ENCODE measurements at places on chromosomes 16 and 17.

DNA sequence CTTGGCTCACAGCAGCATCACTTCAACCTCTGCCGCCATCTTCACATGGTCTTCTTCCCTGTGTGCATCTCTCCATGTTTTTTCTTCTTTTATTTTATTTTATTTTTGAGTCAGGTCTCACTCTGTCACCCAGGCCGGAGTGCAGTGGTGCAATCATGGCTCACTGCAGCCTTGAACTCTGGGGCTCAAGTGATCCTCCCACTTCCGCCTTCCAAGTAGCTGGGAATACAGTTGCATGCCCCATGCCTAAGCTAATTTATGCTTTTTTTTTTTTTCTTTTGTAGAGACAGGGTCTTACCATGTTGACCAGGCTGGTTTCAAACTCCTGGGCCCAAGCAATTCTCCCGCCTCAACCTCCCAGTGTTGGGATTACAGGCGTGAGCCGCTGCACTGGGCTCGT lies 1.9 kb downstream of the NUDT7 start:
- DNase-seq: no peak

DNA sequence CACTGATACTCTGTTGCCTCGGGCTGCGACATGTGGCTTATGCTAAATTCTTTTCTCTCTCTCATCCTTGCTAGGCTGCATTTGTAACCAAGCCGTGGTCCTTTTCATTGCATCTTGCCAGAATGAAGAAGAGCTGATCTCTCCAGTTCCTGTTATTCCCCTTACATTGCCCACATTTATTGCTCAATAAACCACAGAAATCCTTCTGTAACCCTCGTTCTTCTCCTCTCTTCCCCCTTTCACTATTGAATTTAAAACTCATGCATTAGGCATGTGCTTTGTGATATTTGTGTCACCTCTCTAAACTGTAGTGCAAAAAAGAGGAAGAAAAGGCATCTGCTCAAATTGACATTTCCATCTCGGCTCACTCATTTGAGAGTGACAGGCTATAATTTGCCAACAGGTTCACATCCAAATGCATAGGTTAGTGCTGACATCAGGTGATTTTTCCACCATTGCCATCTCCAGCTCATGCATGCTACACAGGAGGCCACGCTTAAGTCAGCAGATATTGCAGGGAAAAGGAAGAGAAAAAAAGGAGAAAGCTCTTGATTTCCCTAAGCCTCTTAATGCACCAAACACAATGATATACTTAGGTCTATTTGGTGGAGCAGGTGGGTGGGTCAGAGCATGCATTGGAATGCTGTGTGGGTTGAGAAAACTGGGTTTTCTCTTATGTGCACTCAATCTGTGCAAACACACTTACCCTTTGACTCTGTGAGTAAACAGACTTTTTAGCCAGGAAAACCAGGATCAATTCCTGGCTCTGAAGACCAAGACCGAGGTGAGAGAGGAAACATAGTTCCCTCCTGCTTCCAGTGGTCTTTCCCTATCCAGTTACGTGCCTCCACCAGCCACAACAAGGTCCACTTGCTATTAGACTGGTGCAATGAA lies 642.7 kb downstream of the HS3ST4 start:
- no peak for DNase-seq

- DNase-seq: no peak
Measured at GRCh38 chr17:27105636-27106035, 188.3 kb upstream of the WSB1 start.

DNA sequence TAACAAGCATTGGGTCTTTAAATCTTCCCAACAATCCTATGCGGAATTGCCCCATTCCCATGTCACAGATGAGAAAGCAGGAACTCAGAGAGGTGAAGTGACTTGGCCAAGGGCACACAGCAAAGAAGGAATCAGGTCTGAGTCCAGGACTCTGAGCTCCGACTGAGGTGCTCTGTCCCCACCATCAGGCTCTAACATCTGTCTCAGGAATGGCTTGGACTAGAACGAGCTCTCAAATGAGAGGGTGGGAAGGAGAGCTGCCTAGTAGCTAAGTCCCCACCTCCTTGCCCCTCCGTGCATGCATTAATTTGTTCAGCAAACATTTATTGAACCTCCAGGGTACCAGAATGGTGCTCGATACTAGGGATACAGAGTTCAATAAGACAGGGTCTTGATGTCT lies 26.7 kb downstream of the ABCC3 start:
- DNase-seq: no peak

- DNase-seq: no peak
Measured at GRCh38 chr17:42603318-42603717, 5.9 kb downstream of the RETREG3 start.

- DNase-seq: no peak
Measured at GRCh38 chr17:46027976-46028325, 28.9 kb downstream of the STH start.

DNA sequence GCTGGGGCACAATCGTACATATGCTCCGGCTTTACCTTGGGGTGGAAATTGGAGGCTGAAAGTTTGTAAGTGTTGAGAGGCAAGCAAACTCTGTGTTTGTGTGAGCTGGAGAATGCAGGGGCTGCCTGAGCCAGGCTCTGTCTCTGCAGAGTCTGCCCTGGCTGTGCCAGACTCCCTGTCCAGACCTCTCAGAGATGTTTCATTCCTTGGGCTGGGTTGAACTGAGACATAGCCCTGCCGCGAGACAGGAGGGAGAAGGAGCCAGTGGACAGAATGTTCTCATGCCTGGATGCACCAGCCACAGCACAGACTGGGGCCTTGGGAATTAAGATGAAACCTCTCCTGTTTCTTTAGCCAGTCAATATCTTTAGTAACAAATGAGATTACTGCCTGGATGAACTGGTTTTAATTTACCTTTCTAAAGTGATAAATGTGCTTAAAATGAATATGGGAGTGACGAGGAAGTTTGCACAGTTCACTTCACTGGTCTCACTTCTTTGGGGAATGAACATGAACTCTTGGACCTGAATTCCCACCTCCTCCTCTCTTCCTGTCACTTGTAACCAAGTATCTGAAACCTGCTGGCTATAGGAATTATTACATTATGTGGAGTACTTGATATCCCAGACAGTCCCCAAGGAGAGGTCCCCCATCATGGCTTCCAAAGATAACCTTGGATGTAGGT lies 40.1 kb downstream of the YPEL2 start:
- DNase-seq: no peak

DNA sequence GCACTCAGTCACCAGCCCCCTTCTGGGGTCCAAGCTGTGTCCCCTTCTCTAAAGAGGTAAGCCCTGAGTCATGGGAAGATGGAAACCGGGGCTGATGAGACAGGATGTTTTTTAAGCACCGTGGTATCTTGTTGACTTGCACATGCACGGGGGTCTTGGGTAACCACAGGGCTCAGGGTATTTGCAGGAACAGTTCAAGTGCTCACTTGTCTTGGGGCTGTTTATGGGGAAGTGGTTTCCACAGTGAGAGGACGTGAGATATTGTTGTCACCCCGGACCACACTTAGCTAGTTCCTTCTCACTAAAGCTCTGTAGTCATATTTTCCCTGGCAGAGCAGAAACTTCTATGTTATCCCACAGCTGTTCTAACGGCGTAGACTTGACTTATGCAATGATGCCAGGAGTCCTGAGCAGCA lies 7.7 kb downstream of the CCL3L1 start:
- no peak for DNase-seq

DNA sequence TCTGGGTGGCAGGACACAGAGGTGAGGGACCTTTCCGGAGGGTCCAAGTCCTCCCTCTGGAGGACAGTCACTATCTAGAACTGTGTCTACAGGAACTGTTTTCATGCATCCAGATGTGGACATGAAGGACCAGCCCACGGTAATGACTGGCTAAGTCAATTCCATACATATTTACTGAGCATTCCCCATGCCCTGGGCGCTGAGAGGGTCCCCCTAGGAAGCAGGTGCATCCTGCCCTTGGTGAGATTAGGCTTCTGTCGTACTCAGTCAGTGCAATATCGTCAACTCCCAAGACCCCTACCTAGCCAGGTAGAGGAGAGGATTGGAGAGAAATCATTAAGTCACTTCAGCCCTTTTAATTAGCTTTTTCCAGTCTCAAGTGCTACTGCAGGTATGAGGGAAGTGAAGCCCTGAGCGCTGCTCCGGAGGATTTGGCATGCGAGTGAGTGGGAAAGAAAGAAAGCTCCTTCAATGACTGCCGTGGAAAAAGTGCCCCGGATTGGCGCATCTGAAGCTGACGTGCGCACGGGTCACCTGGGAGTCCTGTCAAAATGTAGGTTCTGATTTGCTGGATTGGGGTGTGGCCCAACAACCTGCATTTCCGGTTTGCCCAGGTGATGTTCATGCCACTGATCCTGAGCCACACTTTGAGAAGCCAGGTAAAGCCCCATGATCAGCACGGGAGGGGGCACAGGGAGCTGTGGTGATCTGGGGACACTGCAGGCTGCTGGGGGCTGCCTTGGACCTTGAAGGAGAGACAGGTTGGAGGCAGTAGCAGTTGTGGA lies 367.4 kb upstream of the TNRC6C start:
- no peak for DNase-seq

DNA sequence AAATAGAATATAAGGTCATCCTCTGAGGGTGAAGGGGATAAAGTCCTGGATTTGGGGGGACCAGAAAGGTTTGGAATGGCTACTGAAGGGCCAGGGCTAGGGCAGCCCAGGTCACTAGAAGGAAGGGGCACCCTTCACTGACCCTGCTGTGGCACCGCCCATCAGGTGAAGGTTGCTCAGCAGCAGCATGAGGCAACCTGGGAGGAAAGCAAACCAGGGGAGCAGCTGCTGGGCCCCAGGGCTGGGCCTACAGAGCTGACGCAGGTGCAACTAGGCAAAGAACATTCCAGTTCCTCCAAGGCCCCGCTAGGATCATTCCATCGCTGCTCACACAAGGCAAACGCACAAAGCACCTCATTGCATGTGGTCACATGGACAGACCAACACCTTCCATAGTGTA lies 3.4 kb upstream of the HSBP1 start:
- no peak for DNase-seq

GRCh38 chr16:68798398-68798797 lies 44.9 kb upstream of the TANGO6 start:
- DNase-seq: no peak

DNA sequence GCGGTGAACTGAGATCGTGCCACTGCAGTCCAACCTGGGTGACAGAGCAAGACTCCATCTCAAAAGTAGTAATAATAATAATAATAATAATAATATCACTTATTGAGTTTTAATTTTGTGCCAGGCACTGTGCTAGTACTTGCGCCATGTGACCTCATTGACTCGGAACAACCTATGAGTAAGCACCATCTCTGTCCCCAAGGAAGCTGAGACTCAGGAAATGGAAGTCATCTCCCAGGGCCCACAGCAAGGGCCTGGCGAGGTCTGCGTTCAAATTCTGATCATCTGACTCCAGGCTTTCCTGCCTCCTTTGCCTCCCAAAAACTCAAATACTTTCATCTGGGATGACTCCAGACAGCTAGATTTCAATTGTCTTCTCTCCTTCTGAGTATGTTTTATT lies 162.9 kb downstream of the SEC14L1 start:
- DNase-seq: no peak

GRCh38 chr17:61058066-61058465 lies 341.6 kb upstream of the TBX2 start:
- no peak for DNase-seq

DNA sequence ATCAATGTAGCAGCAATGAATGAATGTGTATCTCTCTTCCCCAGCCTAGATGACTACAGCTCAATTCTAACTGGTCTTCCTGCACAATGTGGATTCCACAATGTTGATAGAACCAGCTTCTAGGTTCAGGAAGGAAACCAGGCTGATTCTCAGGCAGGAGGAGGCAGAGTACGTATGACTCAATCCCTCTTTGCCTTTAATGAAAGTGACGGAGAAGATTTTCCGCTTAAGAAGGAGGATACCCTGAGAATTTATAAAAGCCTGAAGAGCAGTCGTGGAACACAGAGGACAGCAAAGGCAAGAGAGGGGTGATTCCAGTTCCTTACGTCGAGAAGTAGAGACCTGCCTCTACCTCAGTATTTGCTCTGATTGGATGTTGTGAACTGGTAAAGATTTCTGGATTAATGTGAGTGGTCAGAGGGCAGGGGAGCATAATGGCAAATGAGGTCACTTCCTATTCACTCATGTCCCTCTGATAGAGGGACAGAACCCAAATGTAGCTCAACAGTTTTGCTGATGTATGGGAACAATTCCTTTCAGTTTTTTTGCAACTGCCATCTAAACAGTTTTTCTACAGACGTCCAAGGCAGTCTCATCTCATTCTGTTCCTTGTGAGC lies 15.0 kb upstream of the SLC16A11 start:
- DNase-seq: no peak

GRCh38 chr16:60563166-60563565 lies 1473.1 kb downstream of the CDH8 start:
- no peak for DNase-seq

GRCh38 chr17:50501054-50501453 lies 7.2 kb upstream of the MYCBPAP start:
- no peak for DNase-seq

DNA sequence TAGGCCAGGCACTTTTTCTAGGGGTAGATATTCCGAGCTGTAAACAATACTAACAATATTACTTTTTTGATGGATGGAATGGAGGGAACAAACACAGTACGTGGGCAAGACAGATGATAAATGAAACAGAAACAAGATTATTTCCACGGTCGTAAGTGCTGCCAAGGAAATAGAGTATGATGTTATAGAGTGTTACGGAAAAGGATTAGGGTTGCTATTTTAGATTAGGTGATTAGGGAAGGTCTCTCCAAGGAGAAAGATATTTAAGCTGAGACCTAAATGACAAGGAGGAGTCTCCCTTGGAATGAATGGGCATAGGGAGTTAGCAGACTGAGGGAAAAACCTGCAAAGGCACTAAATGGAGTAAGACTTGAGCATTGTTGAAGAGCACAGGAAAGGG lies 8.3 kb downstream of the ADPRM start:
- no peak for DNase-seq

- DNase-seq: no peak
Measured at GRCh38 chr17:61245706-61246135, 153.9 kb upstream of the TBX2 start.

- no peak for DNase-seq
Measured at GRCh38 chr16:84712801-84713775, 13.3 kb downstream of the USP10 start.

- DNase-seq: no peak
Measured at GRCh38 chr16:88437367-88437964, 15.6 kb upstream of the ZFPM1 start.

DNA sequence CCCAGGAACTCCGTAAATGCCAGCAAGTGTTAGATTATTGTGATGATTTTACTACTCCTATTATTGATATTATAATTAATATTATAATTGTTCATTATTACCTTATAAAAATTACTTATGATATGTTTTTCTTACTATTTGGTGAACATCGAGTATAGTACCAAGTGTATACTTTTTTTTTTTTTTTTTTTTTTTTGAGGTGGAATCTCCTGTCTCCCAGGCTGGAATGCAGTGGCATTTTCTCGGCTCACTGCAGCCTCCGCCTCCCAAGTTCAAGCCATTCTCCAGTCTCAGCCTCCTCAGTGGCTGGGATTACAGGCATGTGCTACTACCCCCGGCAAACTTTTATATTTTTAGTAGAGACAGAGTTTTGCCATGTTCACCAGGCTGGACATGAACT lies 347.0 kb downstream of the WWOX start:
- DNase-seq: no peak

- no peak for DNase-seq
Measured at GRCh38 chr17:65559461-65559803, 2.0 kb downstream of the AXIN2 start.

GRCh38 chr16:31071861-31072260 lies 2.2 kb downstream of the ZNF668 start:
- no peak for DNase-seq

- no peak for DNase-seq
Measured at GRCh38 chr16:4772351-4772750, 5.4 kb upstream of the ZNF500 start.

- no peak for DNase-seq
Measured at GRCh38 chr16:29314292-29314934, 92.1 kb downstream of the NPIPB11 start.

- no peak for DNase-seq
Measured at GRCh38 chr16:88882358-88883030, 16.0 kb upstream of the PABPN1L start.
